Coronary artery (tissue), 2 donors: ENCODE measurements at places on chromosomes 4 and X.
A peak's percentile ranks its signal among the peaks of the same experiment; 100 is the strongest.

DNA sequence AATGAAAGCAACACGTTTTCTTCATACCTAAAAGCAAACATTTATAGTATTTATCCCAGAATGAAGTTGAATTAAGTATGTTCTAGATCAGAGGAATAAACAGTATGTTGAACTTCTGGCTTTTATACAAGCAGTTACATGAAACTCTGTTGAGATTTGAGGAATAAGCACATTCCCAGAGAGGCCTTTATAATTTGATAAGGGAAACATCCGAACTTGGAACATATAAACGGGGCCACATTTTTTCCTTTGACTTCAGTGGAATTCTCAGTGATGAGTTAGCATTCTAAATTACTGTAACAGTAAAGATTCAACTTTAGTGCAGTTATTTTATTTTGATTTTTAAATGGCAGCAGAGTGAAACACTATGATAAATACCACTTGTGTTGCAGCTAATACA is 119.5 kb downstream of the GLRA3 start:
- DNase-seq: no peak

DNA sequence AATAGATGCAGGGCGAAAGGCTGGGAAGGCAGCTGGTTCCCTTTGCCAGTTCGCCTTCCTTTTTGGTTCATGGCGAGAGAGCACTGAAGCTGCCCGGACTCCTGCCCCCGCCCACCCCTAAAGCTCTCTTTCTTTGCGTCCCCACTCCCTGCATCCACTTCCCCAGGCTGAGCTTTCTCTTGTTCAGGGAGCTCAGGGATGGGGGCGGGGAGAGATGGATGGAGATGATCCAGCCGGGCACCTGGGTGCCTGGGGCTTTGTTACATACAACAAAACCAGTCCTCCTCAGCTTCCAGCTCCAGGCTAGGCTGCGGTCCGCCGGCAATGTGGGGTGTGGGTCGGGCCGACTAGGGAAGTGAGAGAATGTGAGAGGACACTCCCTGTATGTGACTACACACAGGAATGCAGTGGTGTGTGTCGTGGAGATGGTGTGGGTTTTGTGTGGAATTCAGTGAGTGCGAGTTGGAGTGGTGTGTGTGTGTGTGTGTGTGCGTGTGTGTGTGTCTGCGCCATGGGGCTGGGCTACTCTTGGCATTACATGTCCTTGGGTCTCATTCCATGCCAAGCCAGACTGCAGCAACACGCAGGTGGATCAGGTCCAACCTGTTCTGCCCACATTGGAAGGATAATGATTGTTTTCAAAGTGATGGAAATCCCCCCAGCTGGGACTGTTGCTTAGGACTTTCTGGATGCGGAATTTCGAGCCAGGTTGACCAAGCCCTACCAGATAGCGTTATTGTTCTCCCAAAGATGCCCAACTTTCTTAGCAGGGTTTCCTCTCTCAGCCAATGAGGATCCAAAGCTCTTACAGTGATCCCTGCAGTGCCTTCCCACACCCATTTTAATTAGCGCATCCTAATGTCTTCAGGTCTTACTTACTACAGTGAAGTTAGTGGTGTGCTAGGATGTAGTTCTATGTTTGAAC is 149.4 kb upstream of the CHRDL1 start:
- DNase-seq: no peak

GRCh38 chr4:176902710-176903323 is 110.1 kb upstream of the VEGFC start:
- no peak for DNase-seq

DNA sequence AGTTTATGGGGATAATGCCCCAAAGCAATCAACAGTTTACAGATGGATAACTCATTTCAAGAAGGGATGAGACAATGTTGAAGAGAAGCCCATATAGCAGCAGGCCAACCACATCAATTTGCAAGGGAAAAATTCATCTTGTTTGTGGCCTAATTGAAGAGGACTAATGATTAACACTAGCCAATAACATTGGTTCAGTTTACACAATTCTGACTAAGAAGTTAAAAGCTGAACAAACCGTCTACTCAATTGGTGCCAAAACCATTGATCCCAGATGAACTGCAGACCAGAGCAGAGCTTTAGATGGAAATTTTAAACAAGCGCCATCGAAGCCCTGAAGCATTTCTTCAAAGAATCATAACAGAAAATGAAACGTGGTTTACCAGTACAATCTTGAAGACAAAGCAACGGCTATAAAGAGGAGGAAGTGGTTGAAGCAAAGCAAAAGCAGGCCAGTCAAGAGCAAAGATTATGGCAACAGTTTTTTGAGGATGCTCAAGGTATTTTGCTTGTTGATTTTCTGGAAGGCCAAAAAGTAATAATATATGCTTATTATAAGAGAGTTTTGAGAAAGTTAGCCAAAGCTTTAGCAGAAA is 20.5 kb upstream of the BLTP1 start:
- DNase-seq: no peak

- no peak for DNase-seq
Observed at GRCh38 chrX:69565247-69565815, 50.6 kb upstream of the EDA start.

DNA sequence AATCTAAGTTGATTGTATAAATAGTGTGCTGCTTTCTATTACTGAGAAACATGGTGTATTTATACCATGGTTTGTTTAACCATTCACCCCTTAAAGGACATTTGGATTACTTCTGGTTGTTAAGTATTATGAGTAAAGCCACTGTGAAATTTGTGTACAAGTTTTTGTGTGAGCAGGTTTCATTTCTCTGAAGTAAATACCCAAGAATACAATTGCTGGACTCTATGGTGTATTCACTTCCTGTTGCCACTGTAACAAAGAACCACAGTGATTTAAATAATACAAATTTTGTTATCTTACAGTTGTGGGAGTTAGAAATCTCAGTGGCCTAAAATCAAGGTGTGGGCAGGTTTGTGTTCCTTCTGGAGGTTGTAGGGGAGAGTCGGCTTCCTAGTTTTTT is 869.6 kb downstream of the CCSER1 start:
- no peak for DNase-seq

- DNase-seq: no peak
Observed at GRCh38 chr4:189278597-189279165, 662.0 kb upstream of the FRG1 start.

GRCh38 chr4:10589321-10589720 is 95.2 kb downstream of the CLNK start:
- no peak for DNase-seq

DNA sequence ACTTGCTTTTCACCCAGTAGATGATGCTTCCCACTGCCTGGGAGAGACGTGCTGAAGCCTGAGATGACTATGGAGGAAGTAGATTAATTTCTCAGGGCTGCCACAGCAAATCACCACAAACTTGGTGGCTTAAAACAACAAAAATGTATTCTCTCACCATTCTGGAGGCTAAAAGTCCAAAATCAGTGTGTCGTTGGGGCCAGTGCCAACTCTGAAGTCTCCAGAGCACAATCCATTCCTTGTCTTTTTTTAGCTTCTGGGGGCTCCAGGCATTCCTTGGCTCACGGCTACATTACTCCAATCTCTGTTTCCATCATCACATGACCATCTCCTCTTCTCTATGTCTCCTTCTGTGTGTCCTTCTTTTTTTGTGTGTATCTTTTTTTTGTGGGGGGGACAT is 105.8 kb upstream of the C1QTNF7 start:
- no peak for DNase-seq

- no peak for DNase-seq
Observed at GRCh38 chr4:116101321-116101720, 984.1 kb downstream of the TRAM1L1 start.

DNA sequence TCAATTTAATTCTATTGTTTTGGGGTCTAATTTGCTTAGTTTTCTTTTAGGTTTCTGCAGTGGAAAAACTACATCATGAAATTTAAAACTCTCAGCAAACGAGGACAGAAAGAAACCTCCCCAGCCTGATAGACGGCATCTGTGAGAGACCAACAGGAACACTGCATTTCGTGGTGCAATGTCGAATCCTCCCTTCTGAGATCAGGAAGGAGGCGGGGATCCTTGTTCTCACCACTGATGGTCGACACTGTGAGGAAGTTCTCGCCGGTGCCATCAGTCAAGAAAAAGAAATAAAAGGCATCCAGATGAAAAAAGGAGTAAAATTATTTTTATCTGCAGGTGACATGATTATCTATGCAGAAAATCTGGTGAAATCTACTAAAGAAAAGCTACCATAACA is 16.5 kb downstream of the GAK start:
- no peak for DNase-seq

DNA sequence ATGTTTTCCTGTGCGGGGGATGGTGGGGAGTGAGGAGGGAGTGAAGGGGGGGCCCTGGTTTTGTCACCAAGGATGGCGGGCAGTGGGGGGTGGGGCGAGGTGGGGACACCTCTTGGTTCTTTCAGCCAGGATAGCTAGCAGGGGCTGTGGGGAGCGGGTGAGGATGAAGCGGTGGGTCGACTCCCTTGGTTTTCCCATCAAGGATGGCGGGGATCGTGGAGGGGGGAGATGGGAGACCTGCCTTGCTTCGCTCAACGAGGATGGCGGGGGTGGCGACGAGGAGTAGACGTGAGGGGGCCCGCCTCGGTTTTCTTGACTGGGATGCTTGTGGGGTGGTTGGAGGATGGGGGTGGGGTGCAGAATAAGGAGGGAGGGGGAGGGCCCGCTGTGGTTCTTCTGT is 643 bp downstream of the FHL1 start:
- no peak for DNase-seq

DNA sequence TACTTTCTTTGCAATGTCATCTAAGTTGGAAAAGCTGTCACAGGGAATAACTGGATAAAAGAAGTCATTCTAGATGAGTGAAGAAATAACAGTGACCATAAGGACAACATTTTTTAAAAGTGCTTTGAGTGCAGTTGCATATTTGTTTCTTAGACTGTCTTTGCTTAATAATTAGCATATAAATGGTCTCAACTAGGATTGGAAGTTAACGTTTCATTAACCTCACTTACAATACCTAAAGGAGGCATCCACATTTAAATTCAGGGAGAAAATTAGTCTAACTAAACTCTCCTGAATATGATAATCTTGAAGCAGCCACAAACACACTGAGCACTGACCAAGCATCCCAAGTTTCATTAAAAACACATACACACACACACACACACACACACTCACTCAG is 780.7 kb downstream of the PCDH18 start:
- no peak for DNase-seq

- DNase-seq: no peak
Observed at GRCh38 chrX:136497556-136498052, at the start of gene HTATSF1. Gene HTATSF1, plus strand, starts transcription at chrX:136497592. Its CDS starts 93 bp downstream, at chrX:136497685.

- DNase-seq: no peak
Observed at GRCh38 chrX:68411729-68412128, 21.6 kb downstream of the OPHN1 start.

DNA sequence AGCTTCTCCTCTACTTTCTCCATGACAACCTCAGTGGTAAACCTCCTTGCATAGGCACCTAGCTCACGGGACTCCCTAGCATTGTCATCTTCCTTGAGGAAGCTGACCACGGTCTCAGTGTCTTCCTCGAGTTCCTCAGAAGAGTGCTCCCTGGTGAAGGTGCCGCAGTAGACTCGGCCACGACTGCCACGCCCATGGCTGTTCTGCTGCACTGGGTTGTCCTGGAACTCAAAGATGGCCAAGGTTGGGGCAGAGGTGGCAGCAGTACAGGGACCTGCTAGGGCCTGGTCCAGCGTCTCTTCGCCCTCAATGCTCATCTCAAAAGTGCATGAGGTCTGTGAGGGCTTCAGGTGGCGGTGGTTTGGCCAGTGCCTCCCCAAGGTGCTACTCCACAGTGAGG is 147.9 kb upstream of the ARHGEF9 start:
- no peak for DNase-seq

DNA sequence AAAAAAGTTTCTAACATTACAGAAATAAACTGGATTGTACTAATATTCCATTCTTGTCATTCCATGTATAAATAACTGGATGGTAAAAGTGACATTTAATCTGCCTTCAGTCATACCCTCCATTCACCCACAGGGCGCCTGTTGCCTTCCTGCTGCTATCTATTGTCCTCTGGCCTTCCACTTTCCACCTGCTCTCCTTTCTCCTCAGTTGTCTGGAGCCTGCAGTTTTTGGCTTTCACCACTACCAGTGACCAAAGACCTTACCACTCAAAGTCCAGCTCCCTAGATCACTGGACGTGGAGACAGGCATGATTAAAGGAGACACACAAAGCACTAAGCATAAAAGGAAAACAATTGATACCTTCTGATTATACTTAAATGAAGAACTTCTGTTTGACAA is 46.2 kb upstream of the NHS start:
- DNase-seq: no peak

DNA sequence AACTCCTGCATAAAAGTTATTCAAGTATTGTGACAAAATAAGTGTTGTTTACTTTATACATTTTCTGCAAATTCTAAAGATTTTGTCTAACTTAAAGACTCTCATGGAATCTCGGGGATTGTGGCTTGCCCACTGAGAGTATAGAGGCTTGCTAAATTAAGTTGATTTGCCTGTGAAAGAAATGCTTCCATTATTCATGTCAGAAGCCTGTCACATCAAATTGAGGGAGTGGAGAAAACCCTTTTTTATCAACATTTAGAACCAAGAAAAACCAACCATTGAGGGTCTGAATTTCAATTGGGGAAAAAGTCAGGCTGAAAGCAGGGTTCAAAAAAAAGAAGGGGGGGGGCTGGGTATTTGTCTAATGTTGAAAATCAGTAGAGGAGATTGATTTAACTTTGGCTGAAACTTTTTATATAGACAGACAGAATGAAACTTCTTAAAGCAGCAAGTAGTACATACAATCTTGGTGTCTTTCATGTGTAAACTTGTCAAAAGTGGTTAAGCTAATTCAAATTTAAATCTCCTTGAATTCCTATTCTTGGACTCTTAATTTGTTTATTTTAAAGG is 144.8 kb upstream of the CXorf66 start:
- no peak for DNase-seq

- DNase-seq: no peak
Observed at GRCh38 chrX:367866-368265, 18.8 kb downstream of the PPP2R3B start.

GRCh38 chrX:97692575-97692974 is 808.9 kb downstream of the RPA4 start:
- no peak for DNase-seq

- DNase-seq: no peak
Observed at GRCh38 chr4:134174271-134174670, 27.3 kb downstream of the PABPC4L start.

DNA sequence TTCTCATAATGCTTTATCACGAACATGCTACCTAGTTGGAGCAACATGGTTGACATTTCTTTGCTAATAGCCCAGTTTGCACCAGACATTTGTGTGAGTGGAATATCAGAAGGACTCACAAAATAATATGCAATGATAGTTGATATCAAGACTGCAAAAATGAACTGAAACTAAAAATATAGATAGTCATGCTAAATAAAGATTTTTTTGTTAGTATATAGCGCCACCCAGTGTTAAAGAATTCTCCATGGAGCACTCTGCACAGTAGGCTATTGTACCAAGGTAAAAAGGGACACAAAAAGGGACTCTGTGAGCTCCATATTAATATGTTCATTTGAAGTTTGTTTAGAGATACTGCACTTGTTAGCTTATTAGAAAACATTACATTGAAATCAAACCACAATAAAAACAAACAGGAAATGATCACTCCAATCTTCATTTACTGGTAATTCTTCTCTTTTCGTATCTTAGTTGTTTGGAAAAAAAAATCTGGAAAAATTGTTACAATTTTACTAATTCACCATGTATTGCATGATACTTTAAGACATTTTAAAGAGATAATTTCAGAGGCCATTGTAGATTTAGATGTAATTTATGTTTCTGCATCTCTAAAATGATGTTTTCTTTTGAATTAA is 1509.6 kb downstream of the ADGRL3 start:
- DNase-seq: no peak

GRCh38 chr4:94525993-94526728 is 74.4 kb downstream of the PDLIM5 start:
- DNase-seq: no peak

GRCh38 chrX:129651756-129652564 is 2.8 kb downstream of the APLN start:
- peak; percentile 55 for DNase-seq
